EL (cell line): ENCODE measurements at places on chromosomes 7 and 10.

DNA sequence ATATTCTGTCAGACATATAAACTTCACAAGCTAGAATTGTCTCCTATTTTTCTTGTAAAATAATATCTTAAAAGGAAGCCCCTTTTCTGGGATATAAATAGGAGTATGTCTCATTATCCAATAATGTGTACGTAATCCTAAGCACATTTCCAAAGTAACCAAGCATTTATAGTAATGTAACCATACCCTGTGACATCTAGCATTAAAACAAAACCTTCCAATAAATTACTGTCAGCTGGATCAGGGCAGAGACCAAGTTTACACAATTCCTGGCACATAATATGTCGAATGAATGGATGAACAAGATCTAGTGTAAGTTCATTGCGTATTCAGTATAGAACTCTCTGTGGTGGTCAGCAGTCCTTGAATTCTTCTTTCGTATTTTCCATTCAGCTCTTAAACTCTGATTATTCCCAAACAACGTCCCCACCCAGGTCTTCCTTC is 14.3 kb downstream of the CPED1 start:
- peak; percentile 25 for DNase-seq

GRCh38 chr7:137934176-137934826 is 67.6 kb downstream of the CREB3L2 start:
- DNase-seq, result no peak

GRCh38 chr7:42552227-42552626 is 315.2 kb upstream of the GLI3 start:
- DNase-seq, result no peak

GRCh38 chr10:63013755-63014154 is 119.4 kb upstream of the NRBF2 start:
- DNase-seq, result no peak

GRCh38 chr7:23530405-23530804 is 1.4 kb downstream of the TRA2A start:
- DNase-seq, result peak; percentile 30

GRCh38 chr7:20839196-20839735 is 52.6 kb upstream of the SP8 start:
- no peak for DNase-seq

DNA sequence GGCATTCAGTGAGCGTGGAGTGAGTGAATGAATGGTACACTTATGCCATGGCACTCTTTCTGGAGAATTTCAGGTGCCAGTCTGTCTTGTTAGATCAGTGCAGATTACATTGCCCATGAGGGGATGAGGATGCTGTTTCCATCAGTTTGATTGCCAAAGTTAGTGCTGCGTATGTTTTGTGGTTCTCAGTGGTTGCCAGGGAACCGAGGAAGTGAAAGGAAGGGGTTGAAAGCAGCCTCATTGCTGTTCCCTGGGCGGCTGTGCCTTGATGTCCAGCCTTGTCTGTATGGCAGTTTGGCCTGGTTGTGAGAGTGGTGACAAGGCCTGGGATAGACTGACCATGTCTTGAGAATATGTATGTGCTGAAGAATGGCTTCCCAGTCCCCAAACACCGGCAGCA is 30.2 kb downstream of the WBP1L start:
- no peak for DNase-seq

- no peak for DNase-seq
Measured at GRCh38 chr7:52826515-52827265, 208.7 kb upstream of the POM121L12 start.

DNA sequence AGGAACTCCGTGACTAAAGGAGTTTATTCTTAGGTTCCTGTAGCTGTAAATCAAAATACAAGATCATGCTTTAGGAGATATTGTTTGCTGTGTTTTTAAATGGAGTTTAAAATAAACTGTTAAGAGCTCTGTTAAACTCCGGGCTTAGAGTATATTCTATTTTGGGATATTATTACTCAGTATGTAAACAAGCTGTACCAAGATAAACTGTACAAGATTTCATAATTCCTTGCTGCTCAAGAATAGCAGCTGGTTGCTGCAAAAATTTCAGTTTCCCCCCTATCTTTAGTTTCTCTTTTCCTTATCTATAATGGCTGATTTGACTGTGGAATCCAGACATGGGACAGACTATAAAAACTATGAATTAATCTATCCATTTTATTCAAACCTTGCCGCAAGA is 215.7 kb downstream of the HTR7 start:
- DNase-seq, result no peak

DNA sequence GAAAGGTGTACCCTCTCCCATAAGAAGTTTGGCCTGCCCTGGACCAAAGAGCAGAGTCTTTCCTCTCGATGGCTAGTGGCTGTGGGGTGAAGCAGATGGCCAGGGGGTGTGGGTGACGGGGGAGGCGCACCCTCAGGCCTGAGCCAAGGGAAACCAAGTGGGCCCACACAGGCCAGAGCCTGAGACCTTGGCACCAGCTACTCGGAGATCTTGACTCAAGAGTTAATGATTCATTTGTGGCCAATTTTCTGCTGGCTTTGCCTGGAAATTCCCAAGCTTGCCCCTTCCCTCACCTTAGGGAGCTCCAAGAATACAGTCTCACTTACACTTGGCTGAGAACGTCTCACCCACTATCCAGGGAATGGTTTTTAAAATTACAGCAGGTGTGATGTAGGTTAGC is 42.7 kb downstream of the ZMIZ1 start:
- peak; percentile 87 for DNase-seq

- DNase-seq, result peak; percentile 58
Measured at GRCh38 chr7:43758822-43759683, 573 bp downstream of the BLVRA start.

DNA sequence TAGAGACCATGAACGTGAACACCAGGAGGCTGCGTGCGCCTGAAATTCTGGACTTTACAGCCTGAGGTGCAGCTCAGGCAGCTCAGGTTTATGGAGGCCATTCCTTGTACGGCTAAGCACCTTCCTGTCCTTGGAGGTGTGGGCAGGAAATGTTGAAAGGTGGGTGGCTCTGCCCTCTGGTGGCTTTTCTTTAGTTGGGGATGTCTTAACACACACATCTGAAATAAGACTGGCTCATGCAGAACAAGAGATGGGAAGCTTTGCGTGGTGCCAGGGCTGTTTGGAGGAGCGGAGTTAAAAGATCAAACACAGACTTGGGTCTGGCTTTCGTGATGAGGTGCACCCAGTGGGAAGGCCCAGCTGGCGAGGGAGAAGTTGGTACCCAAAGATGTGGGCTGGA is 64.1 kb downstream of the DOCK1 start:
- DNase-seq, result peak; percentile 3

DNA sequence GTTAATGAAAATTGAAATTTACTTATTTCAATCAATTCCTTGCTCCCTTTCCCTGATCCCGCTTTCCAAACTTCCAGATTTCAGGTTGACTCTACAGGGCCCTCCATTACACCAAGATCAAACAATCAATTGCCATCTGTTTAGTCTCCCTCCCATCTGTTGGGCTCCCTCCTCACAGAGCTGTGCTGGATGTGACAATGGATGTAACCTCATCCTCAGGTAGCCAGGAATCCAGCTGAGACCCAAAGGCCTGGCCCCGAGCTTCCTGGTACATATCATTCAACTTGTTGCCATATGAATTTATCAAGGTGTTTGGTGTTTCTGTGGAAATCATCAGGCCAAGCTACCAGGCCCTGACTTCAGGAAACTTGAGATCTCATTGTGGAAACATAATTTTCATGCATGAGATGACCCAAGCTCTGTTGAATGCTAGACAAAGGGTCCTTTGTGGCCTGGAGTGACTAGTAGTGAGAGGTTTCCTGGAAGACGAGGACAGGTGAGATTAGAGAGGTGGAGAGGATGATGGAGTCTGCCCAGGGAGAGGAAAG is 148.6 kb upstream of the PDE1C start:
- no peak for DNase-seq

GRCh38 chr7:111642373-111642772 is 80.1 kb upstream of the IMMP2L start:
- no peak for DNase-seq
